Tracheal epithelial cell (primary cell): ENCODE measurements at places on chromosomes 1 and 21. TPM values are rescaled to one million over a fixed set of nuclear protein-coding genes. Genes with fewer than 3 reads are reported as not detected.

Gene ATP8B2
- 11.3 and 45.8 TPM in 2 replicates for total RNA-seq

Gene CLDN14
- total RNA-seq = 1.4 TPM in 1 of 2 replicates, not detected in the other

Gene FCRL1
- total RNA-seq = not detected in 2 replicates

Gene ERICH3
- total RNA-seq = under 0.01 TPM in 1 of 2 replicates, not detected in the other

Gene UQCRHL
- 1.4 and 2.6 TPM in 2 replicates for total RNA-seq

Gene CITED4
- 24.3 and 43.1 TPM in 2 replicates for total RNA-seq

Gene IGSF9
- 8.0 and 8.7 TPM in 2 replicates for total RNA-seq

Gene U2AF1
- 8.4 and 9.0 TPM in 2 replicates for total RNA-seq

Gene CELA2A
- not detected in 2 replicates for total RNA-seq

Gene BEST4
- under 0.01 TPM in 1 of 2 replicates, not detected in the other for total RNA-seq

Gene DMAP1
- total RNA-seq = 9.2 and 11.9 TPM in 2 replicates

Gene CD1E
- not detected in 2 replicates for total RNA-seq

Gene E2F2
- under 0.01 and 0.24 TPM in 2 replicates for total RNA-seq

Gene KRTAP19-3
- total RNA-seq = not detected in 2 replicates

Gene FMO5
- 0.43 and 1.2 TPM in 2 replicates for total RNA-seq

Gene UBL4B
- not detected in 2 replicates for total RNA-seq

Gene AGTRAP
- total RNA-seq = 98.5 and 99.8 TPM in 2 replicates

Gene HES3
- total RNA-seq = not detected in 2 replicates
